ENCODE measurements at places on chromosomes 2 and 18. TPM values are rescaled to one million over a fixed set of nuclear protein-coding genes. Genes with fewer than 3 reads are reported as not detected.

PARD6G gene
- total RNA-seq: 14.4 TPM

DNA sequence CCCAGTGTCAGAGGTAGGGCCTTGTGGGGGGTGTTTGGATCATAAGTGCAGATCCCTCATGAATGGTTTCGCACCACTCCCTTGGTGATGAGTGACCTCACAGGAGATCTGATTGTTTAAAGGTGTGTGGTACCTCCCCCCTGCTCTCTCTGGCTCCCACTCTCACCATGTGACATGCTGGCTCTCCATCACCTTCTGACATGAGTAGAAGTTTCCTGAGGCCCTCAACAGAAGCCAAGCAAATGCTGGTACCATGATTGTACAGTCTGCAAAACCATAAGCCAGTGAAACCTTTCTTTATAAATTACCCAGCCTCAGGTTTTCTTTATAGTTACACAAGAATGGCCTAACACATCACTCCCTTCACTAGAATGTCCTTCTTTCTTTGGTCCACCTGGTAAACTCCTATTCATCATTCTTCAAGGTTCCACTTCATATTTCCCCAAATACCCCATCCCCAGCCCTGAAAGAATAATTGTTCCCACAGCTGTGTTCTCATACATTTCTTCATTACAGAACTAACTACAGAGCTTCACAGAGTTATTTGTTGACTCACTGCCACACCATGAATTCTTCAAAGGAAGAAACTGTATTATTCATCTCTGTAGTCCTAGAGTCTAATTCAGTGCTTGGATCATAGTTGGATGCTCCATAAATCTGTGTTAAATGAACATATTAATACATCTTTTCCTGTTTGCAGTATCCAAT lies 81.2 kb upstream of the STK17B start:
- DNase-seq: no peak

GRCh38 chr2:100043891-100044255 lies 98.5 kb downstream of the AFF3 start:
- no peak for DNase-seq

GRCh38 chr2:168159754-168160585 lies 87.4 kb downstream of the STK39 start:
- DNase-seq: no peak
